Frontal cortex (tissue), 4 donors: ENCODE measurements at places on chromosomes 6 and 20. TPM values are rescaled to one million over a fixed set of nuclear protein-coding genes. Genes with fewer than 3 reads are reported as not detected.

Gene SRSF6
- 44.0 TPM for total RNA-seq

Gene CRISP2
- 0.82 TPM for total RNA-seq

DNA sequence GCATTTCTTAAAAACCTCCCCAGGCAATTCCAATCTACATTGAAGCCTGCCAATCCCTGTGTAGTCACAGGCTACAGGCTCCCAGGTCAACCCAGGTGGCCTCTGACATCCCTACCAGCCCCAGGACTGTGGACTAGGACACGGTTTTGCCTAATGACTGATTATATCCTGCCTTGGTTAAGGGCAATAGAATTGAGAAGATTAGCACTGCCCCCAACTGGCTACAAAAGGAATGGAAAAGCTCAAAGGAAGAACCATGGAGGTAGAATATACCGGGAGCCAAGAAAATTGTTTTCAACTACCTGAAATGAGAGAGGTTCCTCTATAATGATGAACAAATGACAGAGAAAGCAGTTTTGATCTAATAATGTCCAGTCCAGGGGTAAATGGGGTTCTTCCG is 421.1 kb upstream of the AGPAT4 start:
- DNase-seq = no peak

DNA sequence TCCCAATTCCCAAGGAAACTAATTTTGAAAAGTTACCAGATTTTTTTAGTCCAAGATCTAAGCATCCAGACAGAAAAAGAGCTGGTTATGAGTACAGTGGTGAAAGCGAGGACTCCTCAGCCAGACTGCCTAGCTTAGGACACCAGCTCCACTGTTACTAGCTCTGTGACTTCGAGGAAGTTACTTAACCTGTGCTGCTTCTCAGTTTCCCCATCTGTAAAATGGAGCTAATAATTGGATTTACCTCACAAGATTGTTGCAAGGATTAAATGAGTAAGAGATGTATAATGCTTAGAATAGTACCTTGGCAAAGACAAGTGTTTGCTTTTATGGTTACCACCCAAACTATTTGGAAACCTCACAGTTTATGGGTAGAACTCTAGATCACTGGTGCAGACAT is 1.1 kb downstream of the NT5DC1 start:
- DNase-seq = no peak

DNA sequence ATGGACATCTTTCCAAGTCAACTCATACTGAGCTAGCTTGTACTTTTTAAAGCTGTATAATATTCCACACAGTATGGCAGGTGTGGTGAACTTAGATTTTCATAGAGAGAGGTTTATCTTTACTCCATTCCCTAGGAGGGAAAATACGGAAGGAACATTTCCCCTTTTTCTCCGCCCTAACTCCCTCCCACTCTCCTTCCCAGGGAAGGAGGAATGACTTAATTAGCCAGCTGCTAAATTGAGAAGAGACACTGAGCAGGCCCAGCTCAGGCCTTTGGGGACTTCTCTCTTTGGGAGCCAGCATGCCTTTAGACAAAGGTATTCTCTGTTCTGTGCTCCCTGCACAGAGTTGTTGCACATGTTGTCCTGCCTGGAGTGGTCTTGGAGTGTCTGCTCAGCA is 46.1 kb downstream of the MBOAT1 start:
- DNase-seq = no peak

DNA sequence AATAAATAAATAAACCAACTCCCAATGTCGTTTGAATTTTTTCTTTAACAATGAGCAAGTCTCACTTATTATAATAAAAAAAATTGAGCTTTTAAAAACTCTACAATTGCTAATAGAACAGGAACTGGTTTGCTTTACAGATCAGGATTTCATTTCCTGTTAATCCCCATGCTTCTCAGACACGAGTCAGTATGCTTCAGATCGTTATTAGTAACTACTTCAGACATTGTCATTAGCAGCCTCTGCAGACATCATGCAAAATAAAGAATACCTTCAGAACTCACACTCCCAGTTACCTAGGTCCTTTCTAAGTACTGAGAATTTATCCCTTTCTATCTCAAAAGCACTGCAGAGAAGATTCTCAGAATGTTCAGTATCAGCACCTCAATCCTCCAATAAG is 10.0 kb upstream of the FAM210B start:
- DNase-seq = no peak

DNA sequence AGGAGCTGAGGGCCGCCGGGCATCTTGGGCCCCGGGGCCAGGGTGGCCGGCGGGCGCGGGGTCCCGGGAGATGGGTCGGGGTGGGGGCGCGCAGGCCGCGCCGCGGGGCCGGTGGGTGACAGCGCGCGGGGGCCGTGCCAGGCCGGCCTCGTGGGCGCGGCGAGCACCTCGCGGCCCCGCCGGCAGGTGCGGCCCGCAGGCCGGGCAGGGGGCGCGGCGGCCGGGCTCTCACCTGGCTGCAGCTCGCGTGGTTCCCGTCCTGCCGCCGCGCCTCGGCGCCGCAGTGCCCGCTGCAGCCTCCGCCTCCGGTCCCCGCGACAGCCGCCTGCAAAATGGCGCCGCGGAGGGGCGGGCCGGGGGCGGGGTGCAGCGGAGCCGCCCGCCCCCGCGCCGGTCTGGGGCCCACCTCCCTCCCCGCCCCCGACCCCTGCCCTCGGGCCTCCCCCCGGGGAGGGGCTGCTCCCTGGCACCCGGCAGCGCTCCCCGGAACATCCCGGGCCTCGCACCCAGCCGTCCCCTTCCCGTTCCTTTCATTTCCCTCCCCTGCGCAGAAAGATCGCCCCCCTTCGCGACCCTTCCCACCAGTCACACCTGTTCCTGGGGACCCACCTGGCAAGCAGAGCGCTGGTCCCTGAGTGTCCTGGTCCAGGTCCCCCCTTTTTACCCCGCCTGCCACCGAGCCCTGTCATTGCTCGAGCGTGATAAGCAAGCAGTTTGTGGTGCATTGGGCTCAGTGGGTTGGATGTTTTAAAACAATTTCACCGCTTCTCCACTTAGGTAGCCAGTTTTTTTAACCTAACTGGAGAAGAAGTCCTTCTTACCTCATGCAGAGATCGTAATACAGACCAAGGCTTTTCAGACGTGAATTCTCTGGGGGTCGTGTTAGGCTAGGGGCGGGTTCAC is at the start of gene SLC23A2:
SLC23A2 (minus strand) TSS at position 337 of the 903 bp plus-strand sequence. CDS start 68,948 bp downstream, outside the sequence.
- DNase-seq = peak; percentile 83

DNA sequence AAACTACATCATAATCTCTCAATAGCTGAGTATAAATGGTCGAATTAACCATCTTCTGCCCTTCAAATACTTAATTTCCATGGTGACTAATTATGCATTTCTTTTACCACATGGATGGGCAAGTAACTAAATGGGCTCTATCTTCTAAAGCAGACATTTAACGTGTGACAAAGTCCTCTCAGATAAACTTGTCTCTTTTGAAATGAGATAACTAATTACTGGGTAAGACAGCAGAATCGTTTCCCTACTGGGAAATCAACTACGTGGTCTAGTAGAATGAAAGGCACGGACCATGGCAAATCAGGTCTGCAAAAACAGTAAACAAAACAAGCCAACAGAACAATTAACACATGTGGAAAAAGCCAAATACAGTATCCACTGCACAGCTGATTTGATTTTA is 137.7 kb downstream of the BACH2 start:
- no peak for DNase-seq
